ENCODE measurements at places on chromosomes 13 and 19.

GRCh38 chr19:37975596-37976515, 68.8 kb downstream of the SIPA1L3 start:
- no peak for DNase-seq

DNA sequence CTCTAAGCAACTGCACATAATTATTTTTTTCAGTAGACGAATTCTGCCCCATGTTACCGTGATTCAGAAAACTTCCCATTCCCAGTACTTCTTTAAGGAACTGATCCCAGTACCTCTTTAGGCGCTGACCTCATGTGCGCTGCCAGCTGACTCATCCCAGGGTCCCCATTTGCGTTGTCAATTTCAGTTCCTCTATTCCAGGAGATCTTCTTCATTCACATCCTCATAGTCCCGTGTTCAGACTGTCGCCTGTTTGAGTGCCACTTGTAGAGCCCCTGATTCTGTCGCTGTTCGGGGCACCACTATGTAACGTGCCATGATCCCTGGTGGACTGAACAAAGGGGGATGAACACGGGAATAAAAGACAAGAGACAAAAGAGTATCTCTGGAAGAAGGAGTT, 16.4 kb downstream of the FPR3 start:
- DNase-seq, result no peak

GRCh38 chr13:91111476-91112200, 235.8 kb upstream of the MIR17HG start:
- no peak for DNase-seq

DNA sequence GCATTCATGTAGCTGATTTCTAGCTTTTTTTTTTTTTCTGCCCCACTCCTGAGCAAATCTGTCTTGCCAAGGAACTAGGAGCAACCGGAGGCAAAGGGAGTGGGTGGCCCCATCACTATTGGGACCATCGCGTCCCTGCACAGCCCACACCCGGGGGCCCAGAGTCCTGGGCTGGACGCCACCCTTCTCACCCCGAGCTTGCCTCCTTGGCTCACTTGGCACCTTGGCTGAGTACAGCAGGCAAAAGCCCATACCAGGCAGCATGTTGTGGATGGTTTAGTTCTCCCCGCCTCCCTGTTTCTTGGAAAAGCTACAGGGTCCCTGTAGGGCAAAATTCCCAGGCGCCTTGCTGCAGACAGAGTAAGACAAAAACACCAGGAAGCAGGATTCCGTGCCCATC, 13.7 kb downstream of the SMIM24 start:
- no peak for DNase-seq

DNA sequence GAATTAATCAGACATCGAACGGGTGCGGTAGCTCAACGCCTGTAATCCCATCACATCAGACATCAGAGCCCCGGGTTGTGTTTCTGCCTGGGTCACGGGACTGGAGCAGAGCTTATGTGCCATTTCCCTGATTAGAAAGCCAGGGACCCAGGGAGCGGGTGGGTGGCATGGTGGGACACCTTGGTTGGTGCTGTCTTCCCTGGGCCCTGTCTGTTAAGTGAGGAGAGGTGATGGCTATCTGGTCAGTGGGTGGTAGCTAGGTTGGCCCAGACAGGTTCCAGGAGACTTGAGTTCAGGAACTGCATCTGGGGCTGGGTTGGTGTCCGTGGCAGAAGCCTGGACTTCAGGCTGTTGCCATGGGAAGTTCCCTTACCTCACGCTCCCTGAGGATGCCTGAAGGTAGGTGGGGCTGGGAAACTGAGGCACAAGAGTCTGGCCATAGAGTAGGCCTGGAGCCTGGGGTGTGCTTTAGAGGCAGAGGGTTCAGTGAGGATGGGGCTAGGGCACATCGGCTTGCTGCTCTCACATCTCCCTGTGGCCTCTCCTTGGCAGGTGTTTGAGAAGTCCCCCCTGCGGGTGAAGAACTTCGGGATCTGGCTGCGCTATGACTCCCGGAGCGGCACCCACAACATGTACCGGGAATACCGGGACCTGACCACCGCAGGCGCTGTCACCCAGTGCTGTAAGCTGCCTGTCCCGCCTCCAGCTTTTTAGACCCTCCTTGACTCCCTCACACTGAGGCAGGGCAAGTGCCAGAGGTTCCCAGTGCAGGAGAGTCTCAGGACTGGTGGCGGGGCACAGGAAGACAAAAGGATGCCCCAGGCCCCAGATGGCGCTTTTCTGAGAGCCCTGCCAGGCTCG, 2.1 kb downstream of the RPL18A start:
- no peak for DNase-seq

DNA sequence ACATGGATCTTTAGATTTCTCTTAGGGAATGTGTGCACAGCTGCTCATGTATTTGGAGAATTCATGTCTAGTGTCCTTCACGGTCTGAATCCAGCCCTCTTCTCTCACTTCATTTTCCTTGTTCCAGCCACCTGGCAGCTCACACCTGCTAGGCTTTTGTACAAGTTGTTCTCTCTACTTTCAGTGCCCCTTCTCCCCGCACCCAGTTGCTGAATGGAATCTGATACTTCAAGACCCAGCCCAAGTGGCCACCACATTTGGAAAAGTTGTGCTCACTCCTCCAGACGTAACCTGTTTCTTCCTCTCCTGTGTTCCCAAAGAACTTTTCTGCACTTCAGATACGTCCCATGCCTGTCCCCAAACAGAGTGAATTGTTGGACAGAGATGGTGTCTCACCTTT, 235.6 kb downstream of the SHISA2 start:
- DNase-seq, result no peak

DNA sequence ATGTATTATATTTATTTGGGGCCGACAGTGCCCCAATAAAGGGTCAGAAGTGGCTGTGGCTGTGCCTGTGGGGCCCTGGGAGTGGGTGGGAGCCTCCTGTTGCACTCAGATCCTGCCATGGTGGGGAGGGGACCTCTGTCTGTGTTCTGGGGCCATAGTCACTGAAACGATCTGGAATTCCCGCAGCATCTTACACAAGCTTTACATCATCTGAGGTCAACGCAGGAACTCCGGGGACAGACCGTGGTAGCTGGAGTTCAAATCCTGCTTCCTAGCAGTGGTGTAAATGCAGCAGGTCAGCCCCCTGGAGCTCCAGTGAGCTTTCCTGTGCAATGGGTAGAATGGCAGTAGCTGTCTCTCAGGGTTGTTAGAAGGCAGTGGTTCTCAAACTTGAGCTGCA, 3.9 kb upstream of the SCN1B start:
- no peak for DNase-seq

DNA sequence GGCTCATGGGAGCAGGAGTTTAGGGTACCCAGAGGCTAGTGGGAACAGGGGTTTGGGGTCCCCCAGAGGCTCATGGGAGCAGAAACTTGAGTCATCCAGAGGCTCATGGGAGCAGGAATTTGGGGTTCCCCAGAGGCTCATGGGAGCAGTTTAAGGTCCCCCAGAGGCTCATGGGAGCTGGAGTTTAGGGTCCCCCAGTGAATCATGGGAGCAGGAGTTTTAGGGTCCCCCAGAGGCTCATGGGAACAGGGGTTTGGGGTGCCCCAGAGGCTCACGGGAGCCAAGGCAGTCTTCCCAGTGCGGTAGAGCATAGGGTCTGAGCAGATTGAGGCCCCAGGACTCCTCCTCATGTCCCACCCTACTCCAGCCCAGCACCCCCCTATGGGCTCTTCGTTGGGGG, 8.6 kb upstream of the FLT3LG start:
- no peak for DNase-seq

DNA sequence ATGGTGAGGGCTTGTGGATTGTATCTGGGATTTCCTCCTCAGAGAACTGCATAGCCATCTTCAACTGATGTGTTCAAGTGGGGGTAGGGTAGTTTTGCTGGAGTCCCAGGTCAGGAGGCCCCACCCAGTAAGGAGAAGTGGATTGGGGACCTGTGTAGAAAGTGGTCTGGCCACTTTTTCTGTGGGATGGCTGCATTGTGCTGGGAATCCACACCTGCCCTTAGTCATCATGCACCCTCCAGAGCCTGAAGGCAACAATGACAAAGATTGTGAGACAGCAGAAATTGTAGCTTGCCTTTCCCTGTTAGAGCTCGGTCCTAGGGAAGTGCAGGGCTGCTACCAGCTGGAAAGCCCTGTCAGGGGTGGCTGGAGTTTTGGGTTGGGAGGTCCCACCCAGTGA, 255.4 kb downstream of the NDFIP2 start:
- no peak for DNase-seq

DNA sequence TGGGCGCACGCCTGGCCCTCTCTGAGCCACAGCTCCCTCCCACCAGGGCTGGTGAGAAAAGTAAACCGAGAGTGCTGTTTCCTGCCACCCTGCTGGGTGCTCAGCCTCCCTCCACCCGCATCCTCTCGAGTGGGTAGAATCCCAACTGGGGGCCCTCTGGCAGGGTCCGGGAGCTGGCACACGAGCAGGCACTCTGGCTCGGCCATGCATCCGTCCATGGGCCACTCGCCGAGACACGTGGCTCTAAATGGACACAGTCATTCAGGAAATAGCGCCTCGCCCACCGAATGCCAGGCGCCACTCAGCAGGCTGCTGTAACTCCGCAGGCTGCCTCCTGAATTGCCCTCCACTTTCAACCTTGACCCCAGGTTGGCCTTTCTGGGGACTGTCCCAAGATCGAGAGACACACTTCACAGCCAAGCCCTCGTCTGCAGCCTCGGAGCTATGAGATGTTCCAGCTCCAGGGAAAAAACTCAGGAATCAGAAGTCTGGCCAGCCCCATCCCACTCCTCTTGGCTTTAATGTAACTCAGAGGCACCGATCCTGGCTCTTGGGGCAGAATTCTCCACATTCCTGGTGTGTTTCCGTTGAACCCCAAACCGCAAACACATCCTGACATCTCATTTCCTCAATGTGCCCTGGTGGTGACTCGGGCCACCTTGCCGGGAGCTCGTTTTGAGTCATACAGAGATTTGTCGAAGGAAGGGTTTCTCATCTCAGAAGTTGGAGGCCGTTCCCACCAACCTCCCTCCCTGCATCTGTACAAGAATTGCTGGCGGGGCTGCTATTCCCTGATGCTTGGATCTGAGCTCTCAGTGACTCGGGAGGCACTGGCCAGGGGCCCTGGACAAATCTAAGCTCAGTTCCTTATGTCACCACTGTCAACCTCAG, 14.1 kb downstream of the KLF2 start:
- DNase-seq, result peak; percentile 30

GRCh38 chr19:8592231-8593009, 15.2 kb upstream of the MYO1F start:
- DNase-seq, result peak; percentile 88

GRCh38 chr13:66864627-66865026, 365.5 kb downstream of the PCDH9 start:
- no peak for DNase-seq

DNA sequence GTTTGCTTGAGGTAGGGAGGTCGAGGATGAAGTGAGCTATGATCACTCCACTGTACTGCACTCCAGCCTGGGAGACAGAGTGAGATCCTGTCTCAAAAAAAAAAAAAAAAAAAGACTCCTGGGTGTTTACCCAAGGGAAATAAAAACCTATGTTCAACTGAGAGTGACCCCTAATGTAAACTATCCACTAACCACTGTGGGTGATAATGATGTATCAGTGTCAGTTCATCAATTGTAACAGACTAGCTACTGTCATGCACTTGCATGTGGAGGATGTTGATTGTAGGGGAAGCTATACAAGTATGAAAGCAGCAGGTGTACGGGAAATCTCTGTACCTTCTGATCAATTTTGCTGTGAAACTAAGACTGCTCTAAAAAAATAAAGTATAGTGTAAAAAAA, 2.6 kb upstream of the CIB3 start:
- no peak for DNase-seq
